ENCODE measurements at places on chromosomes 16 and 17.

DNA sequence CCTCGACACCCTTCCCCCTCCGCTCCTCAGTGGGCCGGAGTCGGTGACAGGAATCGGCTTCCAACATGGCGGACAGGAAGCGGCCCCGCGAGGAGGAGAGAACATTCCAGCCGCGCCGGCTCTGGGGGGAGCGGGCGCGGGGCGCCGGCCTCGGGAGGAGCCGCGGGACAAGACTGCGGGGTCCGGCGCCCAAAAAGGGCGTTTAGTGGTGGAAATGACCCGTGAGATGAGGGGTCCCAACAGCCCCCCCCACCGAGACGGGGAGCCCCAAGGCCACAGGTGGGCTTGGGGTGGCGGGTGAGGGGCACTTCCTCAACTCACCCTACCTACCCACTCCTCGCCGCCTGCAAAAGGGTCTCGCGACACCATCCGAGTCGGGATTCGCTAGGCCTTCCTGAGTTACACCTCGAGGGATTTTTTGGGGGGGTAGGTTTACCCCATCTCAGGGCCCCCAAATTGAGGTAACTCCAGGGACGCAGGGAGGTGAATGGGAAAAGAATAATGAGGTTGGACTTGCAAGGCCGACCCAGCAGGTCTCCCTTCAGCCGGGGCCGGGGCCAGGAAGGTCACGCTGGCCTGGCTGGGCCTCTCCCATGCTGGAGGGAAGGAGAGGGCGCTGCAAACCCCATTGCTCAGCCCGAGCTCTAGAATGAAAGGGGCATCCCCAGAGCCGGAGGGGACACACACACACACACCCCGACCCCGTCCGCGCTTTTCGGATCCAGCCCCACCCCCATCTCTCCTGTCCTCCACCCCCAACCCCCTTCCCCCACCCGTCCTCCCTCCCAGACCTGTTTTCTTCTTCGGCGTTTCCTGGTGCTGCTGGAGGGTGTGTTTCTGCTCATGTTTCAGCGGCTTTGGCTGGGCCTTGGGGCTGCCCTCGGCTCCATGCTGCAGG lies 707 bp downstream of the NUFIP2 start:
- no peak for DNase-seq

DNA sequence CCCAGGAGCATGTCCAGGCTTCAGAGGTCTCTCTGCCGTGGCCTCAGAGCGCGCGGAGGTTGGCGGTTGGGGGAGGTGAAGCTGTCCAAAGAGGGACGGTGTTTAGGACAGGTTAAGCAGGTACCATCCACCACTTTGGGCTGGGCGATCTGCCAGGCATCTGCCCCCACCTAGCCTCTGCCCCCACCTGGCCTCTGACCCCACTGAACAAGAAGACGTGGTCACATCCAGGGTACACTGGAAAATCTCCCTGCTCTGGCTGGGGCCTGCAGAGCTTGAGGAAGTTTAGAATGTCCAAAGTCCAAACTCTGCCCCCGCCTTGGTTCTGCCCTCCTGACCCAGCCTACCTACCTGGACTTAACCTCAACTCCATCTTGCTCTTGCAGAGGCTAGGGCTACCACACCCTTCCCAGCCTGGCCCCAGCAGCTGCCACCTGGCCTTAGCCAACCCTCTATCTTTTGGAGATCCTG lies 1.6 kb downstream of the ITGA3 start:
- DNase-seq = no peak

- no peak for DNase-seq
Measured at GRCh38 chr16:1464894-1465566, 9.8 kb downstream of the CLCN7 start.

DNA sequence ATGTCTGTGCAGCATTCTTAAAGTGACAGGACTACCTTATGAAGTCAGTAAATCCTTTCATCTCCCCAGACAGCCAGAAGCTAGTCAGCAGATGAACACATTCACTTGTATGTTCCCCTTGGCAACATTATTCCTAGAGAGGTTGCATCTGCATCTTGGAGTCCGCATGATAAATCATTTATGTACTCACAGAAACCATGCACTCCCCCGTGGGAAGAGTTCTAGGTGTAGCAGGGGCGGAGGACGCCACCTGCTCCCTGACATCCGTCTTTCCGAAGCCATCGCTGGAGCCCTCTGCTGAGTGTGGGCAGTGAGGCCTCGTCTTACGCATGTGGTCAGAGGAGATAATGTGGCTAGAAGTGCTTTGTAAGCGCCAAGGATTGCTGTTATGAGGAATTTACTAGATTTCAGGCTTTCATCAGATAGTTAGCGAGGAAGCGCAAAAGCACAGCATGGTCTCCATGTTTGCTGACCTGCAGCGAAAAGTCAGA lies 144.5 kb downstream of the RPTOR start:
- no peak for DNase-seq

DNA sequence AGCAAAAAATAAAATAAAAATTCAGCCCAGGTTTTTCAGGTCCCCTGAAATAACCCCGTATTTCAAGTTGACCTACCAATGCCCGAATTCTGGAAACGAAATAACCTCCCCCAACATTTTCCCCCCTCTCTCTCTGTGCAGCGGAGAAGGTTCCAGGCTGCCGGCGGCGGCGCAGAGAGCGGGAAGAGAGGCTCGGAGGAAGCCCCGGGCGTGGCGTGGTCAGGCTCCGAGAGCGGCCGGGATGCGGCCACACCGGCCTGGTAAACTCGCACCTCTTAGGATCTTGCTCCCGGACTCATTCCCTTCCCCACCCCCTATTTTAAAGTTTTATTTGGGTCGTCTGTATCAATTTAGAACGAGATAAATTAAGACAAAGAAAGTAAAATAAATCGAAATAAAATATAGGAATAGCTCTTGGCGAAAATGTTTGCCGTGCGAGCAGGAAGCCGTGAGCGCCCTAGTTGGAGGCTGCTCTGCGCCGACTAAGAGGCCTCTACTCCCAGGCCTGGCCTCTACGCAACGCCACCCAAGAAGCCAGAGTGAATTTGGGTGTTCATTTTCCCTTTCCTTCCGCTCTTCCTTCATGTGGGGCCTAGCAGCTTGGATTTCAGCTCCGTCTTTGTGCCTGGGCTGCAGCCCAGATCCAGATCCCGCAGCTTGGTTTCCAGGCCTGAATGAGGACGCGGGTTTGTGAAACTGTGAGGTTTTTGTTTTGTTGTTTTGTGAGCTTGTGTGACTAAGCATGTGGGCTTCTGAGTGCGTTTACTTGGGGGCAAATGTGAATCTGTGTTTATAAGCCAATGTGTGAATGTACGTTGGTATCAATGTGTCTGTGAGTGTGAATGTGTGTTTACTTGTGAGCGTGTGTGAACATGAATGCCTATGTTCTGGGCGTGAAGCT lies 1.5 kb upstream of the HOXB6 start:
- DNase-seq = no peak

DNA sequence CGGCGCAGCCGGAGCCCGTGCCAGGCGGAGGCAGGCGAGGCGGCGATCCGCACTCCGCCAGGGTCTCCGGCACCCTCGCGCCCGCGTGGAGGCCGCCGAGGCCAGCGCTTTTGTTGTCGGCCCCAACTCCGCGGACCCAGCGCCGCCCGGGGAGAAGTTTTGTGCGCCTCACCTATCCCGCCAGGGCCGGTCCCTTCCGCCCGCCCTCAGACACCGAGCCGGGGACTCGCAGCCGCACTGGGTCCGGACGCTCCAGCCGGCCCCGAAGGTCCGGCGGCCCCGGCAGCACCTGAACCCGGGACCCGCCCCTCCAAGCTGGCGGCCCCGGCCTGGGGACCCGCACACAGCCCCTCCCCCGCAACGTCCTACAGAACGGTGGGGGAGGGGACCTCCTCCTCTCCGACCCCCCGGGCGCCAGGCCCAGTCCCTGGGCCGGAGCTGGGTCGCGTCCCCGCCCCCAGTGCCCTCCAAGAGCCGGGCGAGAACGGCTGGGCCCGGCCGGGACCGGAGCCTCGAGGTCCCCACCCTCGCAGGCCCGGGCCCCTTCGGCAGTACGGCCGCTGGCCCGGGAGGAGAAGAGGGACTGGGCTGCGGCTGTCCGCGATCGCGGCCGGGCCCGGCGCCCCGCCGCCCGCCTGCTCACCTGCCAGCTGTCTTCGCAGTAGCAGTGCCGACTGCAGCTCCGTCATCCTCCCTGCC lies 698 bp downstream of the UBE2G1 start:
- no peak for DNase-seq
